ENCODE measurements at places on chromosomes 5 and 9.

DNA sequence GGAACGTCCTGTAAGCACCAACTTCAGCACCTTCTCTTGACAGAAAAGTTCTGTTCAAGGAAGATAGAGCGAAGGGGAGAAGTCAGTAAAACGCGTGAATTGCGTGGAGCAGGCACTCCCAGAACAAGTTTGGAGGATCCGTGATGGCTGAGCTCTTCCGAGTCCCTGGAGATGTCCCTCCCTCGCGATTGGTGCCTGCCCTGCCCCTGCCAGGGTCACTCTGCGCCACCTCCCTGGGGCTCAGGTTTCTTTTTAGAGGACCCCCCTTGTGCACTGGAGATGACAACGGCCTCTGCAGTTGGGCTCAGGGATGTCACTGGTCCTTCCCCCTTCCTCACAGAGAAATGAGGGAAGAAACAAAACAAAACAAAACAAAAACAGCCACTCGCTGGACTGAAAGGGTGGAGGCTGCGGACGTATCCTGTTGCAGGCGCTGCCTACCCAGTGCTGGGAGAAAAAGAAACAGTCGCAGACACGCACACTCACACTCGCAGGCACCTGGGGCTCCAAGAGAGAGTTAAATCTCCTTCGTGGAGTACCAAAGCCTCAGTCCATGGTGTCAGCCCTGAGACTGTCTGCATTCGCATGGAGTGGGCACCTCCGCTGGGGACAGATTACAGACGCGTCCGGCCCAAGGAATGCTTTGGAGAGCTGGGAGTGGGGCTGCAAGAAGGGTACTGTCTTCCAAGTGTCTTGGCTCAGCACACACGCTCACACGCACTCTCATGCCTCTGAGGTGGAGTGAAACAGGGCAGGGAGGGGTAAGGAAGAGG is 512.7 kb downstream of the SLCO4C1 start:
- DNase-seq = no peak

DNA sequence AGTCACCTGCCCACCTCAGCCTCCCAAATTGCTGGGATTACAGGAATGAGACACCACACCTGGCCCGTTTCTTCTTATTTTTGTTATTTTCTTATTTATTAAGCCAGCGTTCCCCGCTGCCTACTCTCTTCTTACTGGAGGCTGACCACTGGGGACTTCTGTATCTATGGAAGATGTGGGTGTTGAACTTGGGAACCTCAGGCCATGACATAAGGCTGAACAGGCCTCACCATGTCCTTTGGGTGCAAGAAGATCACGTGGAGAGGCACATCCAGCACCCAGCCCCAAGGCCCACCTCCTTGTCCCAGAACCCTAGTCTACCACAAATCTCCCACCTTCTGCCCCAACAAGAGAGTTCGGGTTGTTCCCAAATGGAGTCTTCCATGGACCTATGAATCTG is 59.4 kb upstream of the NEK6 start:
- DNase-seq = no peak

GRCh38 chr5:124921694-124922093 is 175.3 kb upstream of the ZNF608 start:
- no peak for DNase-seq

DNA sequence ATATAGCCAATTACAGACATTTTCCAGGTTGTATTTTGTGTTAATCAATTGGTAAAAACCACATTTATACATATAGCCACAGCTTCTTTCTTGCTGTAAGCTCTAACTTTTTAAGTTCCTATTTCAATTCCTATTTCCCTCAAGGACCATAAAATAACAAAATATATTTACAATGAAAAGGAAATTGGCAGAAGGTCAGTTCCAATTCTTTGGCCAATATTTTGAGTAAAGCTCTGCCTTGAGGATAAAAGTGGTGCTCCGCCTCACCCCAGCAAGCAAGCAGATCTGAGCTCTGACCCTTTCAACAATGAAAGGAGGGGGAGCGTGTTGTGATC is 203.4 kb upstream of the RASEF start:
- no peak for DNase-seq

DNA sequence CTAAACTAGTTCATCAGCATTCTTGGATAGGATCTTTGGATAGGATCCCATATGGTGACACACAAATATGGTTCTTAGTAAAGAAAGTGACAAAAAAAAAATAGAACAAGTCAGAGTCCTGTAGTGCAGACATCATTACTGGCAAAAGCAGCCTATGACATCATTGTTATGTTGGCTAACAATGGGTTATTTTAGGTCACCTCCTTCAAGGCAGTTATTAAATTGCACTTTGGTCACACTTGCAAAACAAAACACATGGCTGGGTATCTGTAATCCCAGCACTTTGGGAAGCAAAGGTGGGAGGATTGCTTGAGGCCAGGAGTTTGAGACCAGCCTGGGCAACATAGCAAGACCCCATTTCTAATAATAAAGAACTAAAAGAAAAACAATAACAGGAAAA is 185.9 kb downstream of the KIAA0825 start:
- DNase-seq = no peak

DNA sequence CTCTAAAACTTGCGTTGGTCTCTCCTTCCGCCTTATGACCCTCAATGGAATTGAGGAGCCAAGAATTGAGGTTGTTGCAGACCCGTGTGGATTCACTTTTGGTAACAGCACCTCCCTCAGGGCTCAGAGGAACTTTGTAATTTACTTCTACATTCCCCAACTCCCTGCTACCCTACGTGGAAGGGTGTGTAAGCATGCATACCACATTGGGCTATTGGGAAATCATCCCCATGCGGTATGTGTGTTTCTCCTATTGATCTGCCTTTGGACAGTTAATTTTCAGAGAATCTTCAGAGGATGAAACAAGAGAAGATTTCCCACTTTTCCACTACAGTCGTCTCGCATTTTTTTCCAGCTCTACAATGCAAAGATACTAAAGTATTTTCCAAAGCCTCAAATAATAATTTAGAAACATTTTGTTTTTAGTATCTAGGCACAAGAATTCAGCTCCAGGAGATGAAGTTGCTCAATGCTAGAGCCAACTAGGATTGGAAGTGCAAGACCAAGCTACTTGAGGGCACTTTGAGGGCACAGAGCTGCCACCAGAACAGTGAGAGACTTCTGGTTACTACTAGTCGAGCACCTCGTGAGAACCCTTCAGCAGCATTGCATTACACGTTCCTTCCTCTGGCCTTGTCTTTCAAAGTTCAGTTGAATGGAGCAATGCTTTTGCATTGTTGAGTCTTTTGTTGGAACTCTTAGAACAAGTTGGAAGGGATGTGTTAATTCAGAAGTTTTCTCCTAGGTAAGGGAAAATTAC is 3.4 kb downstream of the C1QTNF3 start:
- DNase-seq = no peak

DNA sequence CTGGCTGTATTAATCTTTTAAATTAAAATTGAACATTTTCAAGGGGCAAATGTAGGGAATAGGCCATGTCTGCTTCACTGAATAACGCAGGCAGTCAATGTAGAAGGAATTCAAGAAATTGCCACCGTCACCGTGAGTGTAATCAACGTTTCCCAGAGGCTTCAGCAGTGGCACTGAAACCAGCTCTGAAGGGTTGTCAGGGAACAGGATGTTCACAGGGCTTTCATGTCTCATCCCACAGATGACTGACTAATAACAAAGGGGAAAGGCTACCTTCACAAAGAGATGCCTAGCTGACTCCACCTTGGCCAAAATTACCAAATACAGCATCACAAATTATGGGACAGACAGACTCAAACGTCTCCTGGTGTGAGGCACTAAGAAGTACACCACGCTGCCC is 70.4 kb upstream of the SIMC1 start:
- DNase-seq = no peak

DNA sequence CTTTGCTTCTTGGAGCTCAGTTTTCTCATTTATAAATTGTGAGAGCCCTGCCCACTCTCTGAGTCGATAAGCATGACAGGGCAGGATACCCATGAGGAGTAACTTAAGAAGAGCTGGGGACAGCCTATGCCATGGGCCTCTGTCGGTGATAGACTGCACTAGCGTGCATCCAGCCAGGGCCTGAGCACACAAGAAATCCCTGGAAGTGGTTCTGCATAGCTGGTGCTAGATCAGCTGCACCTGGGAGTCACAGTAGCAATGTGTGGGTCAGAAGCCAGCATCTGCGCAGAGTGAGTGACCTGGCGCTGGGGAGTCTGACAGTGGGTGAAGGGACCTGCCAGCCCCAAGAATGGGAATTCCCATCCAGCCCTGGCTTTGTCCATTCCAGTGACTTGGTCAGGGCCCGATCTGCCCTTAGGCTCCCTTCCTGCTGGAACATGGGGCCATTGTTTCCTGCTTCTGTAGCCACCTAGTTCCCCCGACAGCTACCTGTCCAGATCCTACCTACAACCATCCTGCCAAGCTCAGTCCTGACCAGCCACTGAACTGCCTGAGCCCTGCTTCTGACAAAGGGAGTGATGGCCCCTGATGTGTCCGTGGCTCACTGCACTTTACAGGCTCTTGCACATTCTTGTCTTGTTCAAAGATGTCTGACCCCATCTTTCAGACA is 35.9 kb upstream of the NANS start:
- no peak for DNase-seq

DNA sequence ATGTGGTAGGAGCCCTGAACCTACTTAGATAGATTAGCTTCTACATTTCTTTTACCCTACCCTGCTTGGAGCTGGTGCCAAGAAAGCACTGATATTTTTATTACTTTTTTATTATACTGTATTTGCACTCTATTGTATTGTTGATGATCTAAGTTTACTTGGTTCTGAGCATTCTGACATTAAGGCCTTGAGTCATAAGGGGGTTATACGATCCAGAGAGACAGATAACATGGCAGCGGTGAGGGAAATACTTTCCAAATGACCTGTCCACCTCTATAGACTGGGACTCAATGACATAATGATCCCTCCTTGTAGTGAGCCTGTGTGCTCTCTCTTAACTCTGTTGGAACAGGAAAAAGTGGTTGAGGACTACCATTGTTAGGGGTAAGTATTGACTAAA is 176.3 kb downstream of the MAN2A1 start:
- no peak for DNase-seq

- no peak for DNase-seq
Measured at GRCh38 chr9:36401164-36401740, 1.2 kb upstream of the RNF38 start.

- DNase-seq = no peak
Measured at GRCh38 chr5:50903651-50904050, 237.2 kb downstream of the PARP8 start.

DNA sequence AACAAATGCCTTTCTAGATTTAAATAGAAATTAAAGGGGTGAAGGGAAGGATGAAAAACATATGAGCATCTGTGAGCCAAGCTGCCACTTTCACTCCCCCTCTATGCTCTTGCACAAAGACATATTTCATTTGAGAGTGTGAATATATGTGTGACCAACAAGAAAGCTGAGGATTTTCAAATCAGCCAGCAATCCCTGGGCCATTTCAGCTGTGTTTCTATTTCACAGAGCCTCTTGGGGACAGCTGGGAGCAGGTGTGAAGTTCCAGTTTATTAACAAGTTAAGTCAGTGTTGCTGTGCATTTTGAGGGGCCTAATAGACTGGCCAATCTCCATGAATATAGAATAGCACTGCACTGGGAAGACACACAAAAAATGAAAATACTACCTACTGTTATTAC is 248.7 kb upstream of the RGMB start:
- peak; percentile 44 for DNase-seq

GRCh38 chr9:974031-974995 is 2.1 kb upstream of the DMRT3 start:
- no peak for DNase-seq

- DNase-seq = no peak
Measured at GRCh38 chr5:156423597-156423996, 96.6 kb downstream of the SGCD start.

All from glutamatergic neuron (in vitro differentiated cells).